ENCODE measurements at places on chromosomes 5 and 9. TPM values are rescaled to one million over a fixed set of nuclear protein-coding genes. Genes with fewer than 3 reads are reported as not detected.

- DNase-seq = no peak
- H3K36me3 ChIP-seq = no peaks in the 10 kb centered on the region
- H3K27me3 ChIP-seq = peaks cover 2% of the 10 kb centered on the region
- no peak overlapping the region for H3K27ac ChIP-seq
- no peak overlapping the region for H3K4me3 ChIP-seq
- H3K4me1 ChIP-seq = no peaks in the 10 kb centered on the region
These were observed 34.7 kb downstream of the EFNA5 start for GRCh38 chr5:107636068-107636467.

DNA sequence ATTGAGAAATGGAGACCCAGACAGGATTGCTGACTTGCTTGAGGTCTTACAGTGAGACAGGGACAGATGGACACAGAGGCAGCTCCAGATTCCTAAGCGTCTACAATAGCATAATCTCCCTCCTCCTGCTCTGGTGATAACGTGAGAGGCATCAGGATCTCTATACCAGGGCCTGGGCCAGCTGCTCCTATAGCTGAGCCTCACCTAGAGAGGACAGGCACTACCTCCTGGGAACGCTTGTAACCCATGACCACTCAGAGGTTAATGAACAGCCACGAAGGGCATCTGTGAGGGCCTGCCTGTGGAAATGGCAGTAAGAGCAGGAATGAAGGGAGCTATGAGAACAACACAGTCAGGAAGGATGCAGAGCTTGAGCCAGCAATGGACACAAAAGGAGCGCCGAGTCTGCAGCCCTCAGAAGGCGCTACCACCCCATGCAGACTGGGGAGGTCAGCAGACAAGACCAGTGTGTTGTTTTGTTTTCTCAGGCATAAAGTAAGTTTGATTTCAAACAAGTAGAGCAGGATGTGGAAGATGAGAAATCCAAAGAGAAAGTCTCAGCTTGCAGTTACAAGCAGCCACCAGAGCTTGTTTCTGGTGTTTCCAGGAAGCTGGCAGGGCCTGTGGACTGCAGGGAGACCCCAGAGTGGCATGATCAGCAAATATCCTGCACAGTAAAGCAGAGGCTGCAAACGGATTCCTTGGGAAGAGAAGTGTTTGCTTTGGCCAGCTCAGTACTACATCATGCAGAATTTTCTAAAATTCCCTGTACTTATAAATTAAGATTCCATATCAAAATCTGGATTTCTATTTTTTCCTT lies 17.4 kb downstream of the ANKS6 start:
- no peak overlapping the region for H3K27ac ChIP-seq
- no peaks in the 10 kb centered on the region for H3K36me3 ChIP-seq
- no peak overlapping the region for H3K4me3 ChIP-seq
- DNase-seq = peak; percentile 17

DNA sequence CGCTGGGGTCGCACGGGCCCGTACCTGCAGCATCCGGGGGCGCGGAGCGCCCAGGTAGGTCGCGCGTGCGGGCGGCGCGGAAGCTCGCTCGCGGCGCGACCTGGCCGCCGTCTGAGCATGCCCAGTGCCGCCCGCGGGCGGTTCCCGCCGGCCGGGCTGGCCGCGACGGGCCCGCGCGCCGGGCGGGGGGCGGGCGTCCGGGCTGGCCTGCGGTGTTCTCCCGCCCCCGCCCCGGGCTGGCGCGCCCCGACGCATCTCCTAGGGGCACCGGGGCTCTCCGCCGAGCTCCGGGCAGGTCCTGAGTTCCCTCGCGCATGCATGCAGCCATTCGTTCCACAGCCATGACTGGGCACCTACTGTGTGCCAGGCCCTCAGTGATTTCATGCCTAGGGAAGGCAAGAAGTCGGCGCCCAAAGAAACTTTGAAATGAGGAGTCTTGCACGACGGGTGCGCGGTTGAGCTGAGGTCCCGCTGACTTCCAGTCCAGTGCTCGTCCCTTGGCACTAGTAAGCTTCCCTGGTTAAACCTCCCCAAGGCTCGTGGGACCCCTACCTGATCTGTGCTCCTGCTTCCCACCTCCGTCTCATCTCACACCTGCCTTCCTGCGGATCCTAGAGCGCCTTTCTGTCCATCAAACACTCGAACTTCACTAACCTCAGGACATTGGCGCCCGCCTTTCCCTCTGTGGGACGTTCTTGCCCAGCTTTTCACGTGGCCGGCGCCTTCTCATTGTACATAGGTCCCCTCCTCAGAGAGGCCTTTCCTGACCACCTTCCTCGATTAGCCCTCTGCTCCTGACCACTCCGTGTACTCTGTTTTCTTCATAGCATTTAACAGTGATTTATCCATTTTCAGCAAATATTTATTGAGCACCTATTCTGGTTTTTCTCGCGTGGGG lies at the start of gene PTPN3:
Gene PTPN3, minus strand, starts transcription at position 113 of the 898 bp plus-strand sequence. CDS start 34,873 bp downstream, outside the sequence.
- no peak within 1 kb of the TSS for H3K27ac ChIP-seq
- no peak for DNase-seq
- peak within 1 kb of the TSS; percentile 2 for H3K4me3 ChIP-seq
- H3K27me3 ChIP-seq = peaks cover 64% of the 10 kb centered on the region

DNA sequence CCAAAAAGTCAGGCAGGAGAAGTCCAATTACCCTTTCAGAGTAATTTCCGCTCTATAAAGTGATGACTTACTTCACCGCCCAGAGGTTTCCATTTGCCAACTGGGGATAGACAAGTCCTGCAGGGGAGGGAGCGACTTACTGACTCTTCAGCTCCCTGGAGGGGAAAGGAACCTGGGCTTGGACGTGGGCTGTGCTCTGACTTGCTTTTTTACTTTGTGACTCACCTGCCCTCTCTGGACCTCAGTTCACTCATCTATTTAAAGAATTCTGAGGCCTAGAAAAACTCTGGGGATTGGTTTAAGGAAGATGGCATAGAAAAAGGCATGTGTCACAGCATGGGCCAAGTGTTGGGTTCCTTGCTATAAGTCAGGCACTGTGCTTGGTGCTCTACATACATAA lies 180.4 kb upstream of the TRIM32 start:
- H3K27me3 ChIP-seq = no peaks in the 10 kb centered on the region
- H3K4me1 ChIP-seq = no peaks in the 10 kb centered on the region
- H3K27ac ChIP-seq = no peak overlapping the region
- no peak for DNase-seq
- H3K36me3 ChIP-seq = no peaks in the 10 kb centered on the region

Gene MEIKIN
- not detected for total RNA-seq

DNA sequence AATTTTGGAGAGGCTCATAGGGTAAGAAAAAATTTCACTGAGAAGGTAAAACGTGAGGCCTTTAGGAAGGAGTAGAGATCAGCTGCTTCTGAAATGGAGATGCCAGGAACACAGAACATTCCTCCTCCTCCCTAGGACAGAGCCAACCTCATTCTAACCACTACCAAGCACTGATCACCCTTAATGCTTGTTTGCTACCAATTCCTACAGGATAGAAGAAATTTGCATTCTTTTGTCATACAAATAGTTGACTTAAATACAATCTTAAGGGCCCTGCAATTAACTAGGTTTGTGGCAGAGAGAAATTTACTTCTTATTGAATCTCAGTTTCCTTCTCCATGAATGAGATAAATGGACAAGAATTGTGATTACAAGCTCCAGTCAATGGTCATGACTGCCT lies 780.2 kb upstream of the WWC1 start:
- no peak for DNase-seq
- no peaks in the 10 kb centered on the region for H3K27me3 ChIP-seq
- H3K4me1 ChIP-seq = no peaks in the 10 kb centered on the region
- H3K36me3 ChIP-seq = no peaks in the 10 kb centered on the region

Gene PCDHB11
- not detected for total RNA-seq

Gene C1QTNF3
- 2.8 TPM for total RNA-seq

Gene PLAC8L1
- 0.42 TPM for total RNA-seq

- H3K4me3 ChIP-seq = no peak overlapping the region
- no peak for DNase-seq
- H3K27me3 ChIP-seq = no peaks in the 10 kb centered on the region
- peaks cover 45% of the 10 kb centered on the region for H3K36me3 ChIP-seq
These were observed 47.2 kb downstream of the ZCCHC7 start for GRCh38 chr9:37167456-37168047.

GRCh38 chr5:151079838-151080612 lies 809 bp downstream of the TNIP1 start:
- peak overlapping the region; percentile 37 for H3K27ac ChIP-seq
- H3K4me1 ChIP-seq = peaks cover 80% of the 10 kb centered on the region
- no peaks in the 10 kb centered on the region for H3K27me3 ChIP-seq
- peak overlapping the region; percentile 77 for H3K4me3 ChIP-seq
- no peak for DNase-seq
- H3K36me3 ChIP-seq = peaks cover 48% of the 10 kb centered on the region

DNA sequence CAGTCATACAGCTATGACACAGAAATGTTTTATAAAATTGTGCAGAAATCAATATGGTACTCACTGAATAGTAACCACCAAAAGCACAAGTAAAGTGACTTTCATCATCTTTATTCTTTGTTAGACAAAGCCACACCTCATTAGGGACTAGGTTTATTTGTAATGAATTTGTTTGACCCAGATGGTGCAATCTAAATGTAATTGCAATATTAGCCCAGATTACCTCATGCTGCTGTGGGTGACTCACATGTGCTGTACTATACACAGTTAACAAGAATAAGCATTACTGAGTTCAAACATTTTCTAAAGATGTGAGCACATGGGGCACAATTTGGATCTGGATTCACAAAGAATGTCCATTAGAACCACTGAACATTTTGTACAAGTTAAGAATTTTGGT lies 759.3 kb upstream of the TYRP1 start:
- no peak overlapping the region for H3K27ac ChIP-seq
- H3K36me3 ChIP-seq = no peaks in the 10 kb centered on the region
- no peaks in the 10 kb centered on the region for H3K27me3 ChIP-seq
- no peaks in the 10 kb centered on the region for H3K4me1 ChIP-seq
- DNase-seq = no peak
- no peak overlapping the region for H3K4me3 ChIP-seq

DNA sequence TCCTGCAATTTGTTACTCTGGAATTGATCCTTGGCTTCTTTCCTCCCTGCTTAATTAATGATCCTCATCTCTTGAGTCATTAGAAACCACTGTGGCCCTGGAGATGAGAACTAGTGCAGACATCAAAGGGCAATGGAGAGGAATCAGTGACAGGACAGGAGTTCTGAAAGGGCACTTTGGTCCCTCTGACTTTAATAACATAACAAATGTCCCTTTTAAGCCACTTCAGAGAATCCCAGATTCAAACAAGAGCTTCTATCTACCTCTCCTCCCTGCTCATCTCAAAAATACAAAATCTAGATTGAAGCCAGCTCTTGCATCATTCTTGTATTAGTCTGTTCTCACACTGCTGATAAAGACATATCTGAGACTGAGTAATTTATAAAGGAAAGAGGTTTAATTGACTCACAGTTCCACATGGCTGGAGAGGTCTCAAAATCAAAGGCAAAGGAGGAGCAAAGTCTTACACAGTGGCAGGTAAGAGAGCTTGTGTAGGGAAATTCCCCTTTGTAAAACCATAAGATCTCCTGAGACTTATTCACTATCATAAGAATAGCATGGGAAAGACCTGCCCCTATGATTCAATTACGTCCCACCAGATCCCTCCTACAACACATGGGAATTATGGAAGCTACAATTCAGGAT lies 139.1 kb downstream of the PLPPR1 start:
- no peak for DNase-seq
- no peak overlapping the region for H3K4me3 ChIP-seq
- no peaks in the 10 kb centered on the region for H3K4me1 ChIP-seq
- no peaks in the 10 kb centered on the region for H3K36me3 ChIP-seq
- H3K27ac ChIP-seq = no peak overlapping the region

DNA sequence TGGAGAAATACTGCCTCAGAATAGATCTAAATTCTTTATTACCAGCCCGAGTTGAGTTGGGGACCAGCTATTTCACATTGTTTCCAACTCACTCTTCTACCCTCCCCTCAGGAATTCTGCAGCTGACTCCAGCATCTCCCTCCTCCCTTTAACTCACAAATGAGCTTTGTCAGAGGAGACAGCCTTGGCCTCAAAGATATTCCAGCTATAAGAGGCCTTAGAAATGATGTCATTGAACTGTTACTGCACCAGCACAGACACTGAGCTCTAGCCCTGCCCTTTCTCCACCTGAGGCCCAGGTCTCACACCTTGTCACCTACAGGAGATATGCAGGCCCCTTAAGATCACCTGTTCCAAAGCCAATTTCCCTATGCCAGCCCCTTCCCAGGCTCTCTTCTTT lies 78.4 kb upstream of the ATP10B start:
- no peaks in the 10 kb centered on the region for H3K4me1 ChIP-seq
- no peaks in the 10 kb centered on the region for H3K36me3 ChIP-seq
- H3K4me3 ChIP-seq = no peak overlapping the region
- H3K27me3 ChIP-seq = no peaks in the 10 kb centered on the region
- no peak for DNase-seq

Data from activated CD8-positive, alpha-beta T cell treated with anti-CD3 and anti-CD28 coated beads, Interleukin-2, amount 10 ng/mL, durations not matched to agents 7 days and 5 days (primary cell).